ENCODE measurements at places on chromosomes 3 and 15.

- DNase-seq = no peak
Observed at GRCh38 chr3:54954022-54954421, 26.2 kb upstream of the LRTM1 start.

DNA sequence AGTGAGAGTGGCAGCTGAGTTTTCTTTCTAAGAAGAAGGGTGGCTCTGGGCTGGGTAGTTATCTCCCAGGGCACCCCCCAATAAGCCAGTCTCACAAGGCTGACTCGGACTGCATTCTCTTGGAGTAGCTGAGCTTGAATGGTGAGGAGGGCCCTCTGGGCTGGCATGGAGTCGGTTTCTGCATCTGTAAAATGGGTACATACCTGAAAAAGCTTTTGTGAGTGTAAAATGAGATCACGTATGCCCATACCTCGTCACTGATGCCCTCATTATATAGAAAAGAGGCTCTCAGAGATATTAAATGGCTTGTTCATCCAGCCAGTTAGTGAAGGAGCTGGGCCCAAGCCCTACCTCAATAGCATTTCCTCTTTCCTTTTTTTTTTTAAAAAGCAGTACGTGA lies 41.2 kb downstream of the SMAD6 start:
- DNase-seq = no peak

DNA sequence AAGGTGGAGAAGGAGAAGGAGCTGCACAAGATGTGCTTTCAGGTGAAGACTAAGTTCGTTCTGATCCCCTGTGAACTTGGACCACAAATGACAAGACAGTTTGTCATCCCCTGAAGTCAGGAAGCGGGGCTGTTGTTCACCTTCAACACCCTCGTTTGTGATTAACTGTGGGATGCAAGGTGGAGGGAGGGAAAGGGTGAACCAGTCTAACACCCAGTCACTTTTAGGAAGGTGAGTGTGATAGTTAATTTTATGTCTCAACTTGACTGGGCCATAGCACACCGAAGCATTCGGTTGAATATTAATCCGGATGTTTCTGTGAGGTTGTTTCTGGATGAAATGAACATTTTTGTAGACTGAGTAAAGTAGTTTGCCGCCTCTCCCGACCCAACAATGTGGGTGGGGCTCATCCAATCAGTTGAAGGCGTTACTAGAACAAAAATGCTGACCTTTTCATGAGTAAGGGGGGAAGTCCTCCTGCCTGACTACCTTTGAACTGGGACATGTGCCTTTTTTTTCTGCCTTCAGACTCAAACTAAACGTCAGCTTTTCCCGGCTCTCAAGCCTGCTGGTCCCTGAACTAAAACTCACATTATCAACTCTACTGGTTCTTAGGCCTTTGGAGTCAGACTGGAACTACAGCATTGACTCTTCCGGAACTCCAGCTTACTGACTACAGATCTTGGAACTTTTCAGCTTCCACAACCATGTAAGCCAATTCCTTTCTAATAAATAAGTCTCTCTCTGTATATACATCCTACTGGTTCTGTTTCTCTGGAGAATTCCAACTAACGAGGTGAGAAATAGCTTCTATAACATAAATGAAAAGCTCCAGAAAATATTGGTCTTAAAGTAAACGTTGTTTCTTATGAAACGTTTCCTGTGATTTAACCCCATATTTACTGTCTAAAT lies 264.0 kb upstream of the SLITRK3 start:
- DNase-seq = no peak

DNA sequence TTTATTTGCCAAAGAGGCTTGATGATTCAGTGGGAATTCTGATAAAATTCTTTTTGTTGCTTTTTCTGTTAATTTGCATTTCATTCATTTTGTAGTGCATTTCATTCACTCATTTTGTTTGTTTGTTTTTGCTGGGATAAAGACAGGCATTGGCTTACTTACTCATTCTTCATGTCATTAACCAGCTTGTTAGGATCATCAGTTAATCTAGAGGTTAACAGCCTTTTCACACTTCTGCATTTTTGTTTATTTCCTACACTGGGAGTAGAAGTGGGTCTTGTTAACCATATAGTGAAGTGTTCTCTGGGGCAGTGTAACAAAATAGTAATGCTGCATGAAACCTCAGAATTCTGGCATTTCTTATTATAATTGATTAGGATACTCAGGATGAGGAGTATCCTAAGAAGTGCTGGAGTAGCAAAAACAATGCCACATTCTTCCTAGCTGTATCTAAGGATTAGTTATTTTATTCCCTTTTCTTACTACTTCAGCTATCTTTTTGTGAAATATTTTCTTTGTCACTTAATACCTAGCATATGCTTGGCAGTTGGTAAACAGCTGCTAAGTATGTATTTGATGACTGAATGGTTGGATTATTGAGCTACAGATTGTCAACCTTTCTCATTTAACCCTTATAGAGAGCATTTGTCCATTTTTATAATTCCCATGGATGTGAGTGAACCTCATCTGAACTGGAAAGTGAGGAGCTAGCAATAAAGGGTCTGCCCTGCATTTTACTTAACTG lies 135.7 kb upstream of the LRRFIP2 start:
- DNase-seq = no peak

- no peak for DNase-seq
Observed at GRCh38 chr3:183879243-183879642, 5.4 kb downstream of the PARL start.

- DNase-seq = no peak
Observed at GRCh38 chr3:139418144-139418543, 28.7 kb upstream of the COPB2 start.

GRCh38 chr3:192930577-192930976 lies 12.9 kb upstream of the MB21D2 start:
- no peak for DNase-seq

DNA sequence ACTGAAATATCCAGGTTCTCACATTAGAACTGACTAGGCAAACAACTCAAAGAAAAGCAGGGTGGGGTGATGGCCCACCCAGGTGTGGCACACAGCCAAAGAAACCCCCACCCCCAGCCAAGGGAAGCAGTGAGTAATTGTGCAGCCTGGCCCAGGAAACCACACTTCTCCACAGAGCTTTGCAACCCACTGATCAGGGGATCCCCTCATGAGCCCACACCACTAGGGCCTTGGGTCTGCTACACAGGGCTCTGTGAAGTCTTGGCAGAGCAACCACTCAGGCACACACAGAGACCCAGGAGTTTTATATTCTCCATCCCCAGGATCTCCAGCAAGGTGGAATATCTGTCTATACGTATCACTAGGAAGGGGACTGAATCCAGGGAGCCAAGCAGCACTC lies 22.2 kb upstream of the TRIM42 start:
- no peak for DNase-seq

DNA sequence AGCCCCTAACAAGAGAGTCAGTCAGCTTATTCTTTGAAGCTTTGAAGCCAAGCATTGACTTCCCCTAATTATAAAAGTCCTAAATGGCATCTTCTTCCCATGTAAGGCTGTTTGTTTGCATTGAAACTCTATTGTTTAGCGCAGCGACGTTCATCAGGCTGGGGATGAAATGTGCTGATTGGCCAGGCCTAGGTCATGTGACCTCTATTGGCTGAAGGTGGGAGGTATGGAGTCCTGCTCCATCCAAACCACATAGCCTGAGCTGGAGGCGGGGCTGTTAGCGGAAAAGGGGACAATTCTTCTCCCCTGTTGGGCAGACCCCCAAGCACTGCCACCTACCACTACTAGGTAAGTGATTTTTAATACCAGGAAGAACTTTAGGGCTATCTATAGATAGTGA lies 145.3 kb upstream of the PRR23C start:
- DNase-seq = no peak

GRCh38 chr15:78762985-78763795 lies 48.1 kb downstream of the ADAMTS7 start:
- no peak for DNase-seq

GRCh38 chr3:151925419-151925818 lies 52.0 kb downstream of the SUCNR1 start:
- DNase-seq = no peak

GRCh38 chr15:96327155-96327741 lies 3.3 kb upstream of the NR2F2 start:
- no peak for DNase-seq

DNA sequence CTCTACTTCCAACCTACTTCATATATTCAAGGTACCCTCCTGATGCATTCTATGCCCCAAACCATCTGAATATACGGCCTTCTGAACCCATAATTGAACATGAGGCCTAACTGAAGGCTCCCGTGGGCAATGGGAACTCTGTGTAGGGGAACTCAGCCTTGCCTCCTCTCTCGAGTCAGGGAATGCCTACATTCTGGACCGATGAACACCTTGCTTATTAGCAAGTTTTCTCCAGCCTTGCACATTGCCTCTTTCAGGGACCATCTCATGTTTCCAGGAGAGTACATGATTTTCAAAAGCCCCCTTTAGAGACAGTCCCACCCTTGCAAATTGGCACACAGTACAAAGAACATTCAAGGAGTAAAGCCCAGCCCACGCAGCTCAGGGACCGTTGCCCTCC lies 26.3 kb upstream of the GALNT15 start:
- no peak for DNase-seq

- DNase-seq = no peak
Observed at GRCh38 chr3:59374091-59374817, 324.4 kb upstream of the CFAP20DC start.

DNA sequence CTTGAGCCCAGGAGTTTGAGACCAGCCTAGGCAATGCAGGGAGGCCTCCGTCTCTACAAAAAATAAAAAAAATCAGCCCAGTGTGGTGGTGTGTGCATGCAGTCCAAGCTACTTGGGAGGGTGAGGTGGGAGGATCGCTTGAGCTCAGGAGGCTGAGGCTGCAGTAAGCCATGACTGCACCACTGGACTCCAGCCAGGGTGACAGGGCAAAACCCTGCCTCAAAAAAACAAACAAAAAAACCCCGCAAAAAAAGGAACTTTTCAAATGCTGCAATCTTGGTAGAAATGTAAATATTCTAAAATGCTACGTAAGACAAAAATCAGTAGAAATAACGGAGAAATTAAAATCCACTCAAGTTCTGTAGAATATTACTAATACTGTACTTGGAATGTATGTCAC lies 108.1 kb upstream of the MELTF start:
- no peak for DNase-seq

GRCh38 chr15:76073554-76073953 lies 13.8 kb downstream of the TMEM266 start:
- DNase-seq = no peak

- no peak for DNase-seq
Observed at GRCh38 chr3:149085828-149086231, 503 bp downstream of the HLTF start.

DNA sequence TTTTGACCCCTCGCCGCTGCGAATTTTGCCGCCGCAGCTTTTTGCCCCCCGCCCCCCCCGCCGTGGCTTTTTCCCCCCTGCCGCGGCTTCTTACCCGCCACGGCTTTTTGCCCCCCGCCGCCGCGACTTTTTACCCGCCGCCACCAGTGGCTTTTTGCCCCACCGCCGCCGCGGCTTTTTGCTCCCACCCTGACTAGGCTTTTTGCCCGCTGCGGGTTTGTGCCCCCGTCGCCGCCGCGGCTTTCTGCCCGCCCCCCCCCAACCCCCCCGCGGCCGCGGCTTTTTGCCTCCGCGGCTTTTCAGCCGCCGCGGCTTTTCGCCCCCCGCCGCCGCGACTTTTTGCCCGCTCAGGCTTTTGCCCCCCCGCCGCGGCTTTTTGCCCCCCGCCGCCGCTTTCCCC lies 598.1 kb downstream of the GOLGA6L6 start:
- DNase-seq = no peak

- DNase-seq = no peak
Observed at GRCh38 chr3:174193604-174194003, 665.5 kb upstream of the NAALADL2 start.

GRCh38 chr3:141286856-141287255 lies 55.2 kb downstream of the PXYLP1 start:
- DNase-seq = no peak

- DNase-seq = no peak
Observed at GRCh38 chr3:188108703-188109412, 45.1 kb upstream of the LPP start.

DNA sequence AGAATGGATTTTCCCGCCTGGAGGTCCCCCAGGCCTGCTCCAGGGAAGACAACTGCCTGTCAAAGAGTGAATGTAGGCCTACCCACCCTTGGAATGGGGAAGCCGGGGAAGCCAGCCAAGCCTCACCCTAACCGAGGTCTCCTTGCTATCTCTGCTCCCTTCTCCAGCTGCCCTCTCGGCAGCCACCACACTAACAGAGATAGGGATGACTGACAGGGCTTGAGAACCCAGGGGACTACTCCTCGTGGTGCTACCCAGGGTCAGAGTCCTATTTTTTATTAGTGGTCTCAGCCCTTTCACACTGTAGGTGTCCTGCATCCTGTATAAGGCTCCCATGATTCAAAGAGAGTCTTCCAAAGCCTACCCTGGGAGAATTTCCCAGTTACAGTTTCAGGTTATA lies 160.6 kb upstream of the CHRM5 start:
- no peak for DNase-seq

DNA sequence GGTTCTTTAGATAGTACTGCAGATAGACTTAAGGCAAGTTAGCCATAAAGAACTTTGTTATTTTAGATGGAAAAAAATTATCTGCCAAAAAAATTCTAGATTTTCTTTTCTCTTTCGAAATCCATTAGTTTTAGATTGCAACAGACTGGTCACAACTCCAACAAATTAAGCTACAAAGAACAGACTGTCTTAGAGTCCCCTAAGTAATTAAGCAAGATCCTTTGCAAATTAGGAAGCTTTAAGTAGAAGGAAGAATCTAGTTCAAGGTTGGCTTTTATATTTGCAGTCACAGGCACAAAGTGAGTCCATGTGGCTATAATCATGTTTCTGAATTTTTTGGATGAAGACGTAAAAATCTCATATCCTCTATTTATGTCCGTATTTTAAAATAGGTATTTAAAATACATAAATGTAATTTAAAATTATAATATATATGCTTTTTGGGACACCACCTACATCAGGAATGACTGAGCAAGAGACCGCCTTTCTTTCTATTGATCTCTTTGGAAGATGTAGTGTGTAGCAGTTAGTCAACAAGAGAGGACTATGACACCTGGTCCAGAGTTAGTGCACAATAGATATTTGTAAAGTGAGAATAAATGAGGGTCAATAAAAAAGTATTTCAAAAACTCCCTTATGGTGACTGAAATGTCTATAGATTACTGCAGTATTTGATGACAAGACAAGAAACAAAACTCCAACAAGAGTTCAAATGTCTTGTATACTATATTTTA lies 34.4 kb downstream of the TMEM45A start:
- DNase-seq = no peak

DNA sequence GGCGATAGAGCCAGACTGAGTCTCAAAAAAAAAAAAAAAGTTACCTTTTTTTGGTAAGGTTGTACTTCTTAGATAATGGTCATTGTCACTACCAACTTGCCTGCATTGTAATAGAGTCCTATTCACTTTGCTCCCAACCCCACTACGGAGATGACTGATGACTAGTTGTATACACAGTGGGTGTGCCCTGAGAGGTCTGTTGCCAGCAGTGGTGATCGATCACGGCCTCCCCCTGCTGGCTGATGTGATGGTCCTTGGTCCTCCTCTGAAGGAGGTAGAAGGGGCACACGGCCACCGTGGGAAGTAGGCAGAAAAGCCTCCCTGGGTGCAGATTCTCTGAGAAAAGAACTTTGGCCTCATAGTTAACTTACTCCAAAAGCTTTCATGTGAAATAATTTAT lies 10.7 kb downstream of the GCNT3 start:
- DNase-seq = no peak
